Germinal center (tissue), 1 donor: ENCODE measurements at places on chromosomes 5 and 9.

GRCh38 chr5:36311956-36312355 is 10.3 kb upstream of the RANBP3L start:
- DNase-seq, result no peak

DNA sequence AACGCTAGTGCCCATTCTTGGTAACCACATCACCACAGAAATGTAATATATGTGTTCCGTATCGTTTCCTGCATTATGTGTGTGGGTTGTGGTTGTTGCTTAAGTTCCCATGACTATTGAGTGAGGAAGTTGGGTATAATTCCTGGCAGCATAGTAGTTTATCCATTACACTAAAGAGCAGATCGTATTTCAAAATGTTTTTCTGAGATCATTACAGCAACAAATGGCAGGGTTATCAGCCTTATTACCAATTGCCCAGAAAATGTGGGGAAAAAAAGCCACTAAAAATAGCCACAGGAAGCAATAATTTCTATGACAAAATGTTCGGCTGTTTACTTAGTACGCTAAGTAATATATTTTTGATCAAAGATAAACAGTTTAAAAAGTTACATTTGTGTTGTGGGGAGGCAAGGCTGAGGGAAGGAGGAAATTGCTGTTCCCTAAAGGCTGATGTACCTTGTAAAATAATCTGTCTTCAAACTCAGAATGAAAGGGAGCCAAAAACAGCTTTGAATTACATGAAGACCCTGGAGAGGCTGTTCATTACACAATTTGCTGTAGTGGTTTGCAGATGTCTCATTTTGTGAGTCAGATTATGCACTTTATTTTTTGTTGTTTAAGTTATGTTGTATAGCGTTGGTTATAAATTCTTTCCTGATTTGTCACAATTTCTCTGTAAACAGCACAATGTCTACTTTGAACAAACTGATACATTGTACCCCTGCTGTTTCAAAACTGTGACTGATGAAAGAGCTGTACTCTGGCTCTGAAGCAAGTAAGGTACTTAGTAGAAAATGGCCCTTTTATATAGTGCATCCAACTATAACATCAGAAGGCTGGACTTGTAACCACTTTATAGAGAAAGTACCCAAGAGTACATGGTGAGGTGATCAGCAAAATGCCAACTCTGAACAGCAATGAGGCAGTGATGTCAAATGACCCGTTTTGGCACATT is 1028.5 kb downstream of the NR2F1-AS1 start:
- no peak for DNase-seq

DNA sequence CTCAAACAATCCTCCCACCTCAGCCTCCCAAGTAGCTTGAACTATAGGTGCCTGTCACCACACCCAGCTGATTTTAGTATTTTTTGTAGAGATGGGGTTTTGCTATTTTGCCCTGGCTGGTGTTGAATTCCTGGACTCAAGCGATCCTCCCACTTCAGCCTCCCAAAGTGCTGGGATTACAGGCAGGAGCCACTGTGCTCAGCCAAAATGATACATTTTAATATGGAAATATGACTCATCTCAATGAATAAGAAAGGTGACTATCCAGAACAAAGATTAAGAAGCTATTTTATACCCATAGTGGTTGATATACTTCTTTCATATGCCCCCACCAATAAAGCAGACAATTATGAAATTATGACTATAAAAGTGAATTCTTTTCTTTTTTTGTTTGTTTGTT is 166.2 kb downstream of the NFIB start:
- DNase-seq, result no peak

DNA sequence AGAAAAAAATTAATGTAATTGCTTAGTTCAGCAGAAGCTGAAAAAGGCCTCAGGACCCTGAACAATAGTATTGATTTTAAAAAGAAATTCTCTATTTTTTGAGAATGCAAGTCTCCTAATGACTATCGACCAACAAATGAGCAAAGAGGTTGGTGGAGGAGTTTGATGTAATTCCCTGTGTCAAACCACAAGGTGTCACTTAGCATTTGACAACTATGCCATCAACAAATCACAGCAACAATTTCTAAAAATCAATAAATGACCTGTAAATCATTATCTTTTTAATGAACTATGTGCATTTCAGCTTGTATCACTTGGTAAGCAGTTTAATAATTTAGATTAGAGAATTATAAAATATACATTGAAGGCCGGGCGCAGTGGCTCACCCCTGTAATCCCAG is 133.7 kb downstream of the PRELID2 start:
- DNase-seq, result no peak

DNA sequence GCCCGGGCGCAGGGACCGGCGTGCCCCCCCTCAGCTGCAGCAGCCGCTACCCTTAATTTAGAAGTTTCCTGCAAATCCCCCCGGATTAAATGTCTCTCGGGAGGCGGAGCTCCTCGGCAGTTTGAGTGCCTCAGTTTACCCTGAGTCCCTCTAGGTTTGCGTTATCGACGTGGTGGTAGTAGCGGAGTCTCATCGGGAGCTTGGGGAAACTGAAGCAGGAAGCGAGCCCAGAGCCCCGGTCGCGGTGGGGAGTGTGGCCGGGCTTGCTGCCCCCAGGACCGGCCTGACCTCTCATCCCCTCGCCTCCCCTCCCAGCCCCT is 529 bp upstream of the TPM2 start:
- no peak for DNase-seq

GRCh38 chr5:142428036-142428772 is 103.4 kb upstream of the SPRY4 start:
- no peak for DNase-seq

DNA sequence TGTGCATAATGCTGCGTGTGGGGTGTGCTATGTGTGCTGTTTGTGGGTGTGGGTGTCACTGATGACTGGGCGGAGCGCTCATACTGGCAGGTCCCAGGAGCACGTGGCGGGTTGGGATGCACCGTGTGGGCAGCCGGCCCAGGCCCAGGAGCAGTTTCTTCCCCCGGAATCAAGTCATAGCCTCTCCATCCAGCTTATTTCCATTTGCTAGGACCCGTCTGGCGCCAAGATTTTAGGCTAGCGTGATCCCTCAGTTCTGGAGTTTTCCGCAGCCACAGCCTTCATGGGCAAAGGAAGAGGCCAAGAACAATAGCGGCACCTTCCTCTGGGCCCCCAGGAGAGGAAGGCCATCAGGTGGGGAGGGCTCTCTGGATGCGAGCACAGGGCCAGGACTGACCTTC is 43.3 kb upstream of the NEURL1B start:
- no peak for DNase-seq

GRCh38 chr9:129495620-129496472 is 125.1 kb downstream of the C9orf50 start:
- peak; percentile 74 for DNase-seq

DNA sequence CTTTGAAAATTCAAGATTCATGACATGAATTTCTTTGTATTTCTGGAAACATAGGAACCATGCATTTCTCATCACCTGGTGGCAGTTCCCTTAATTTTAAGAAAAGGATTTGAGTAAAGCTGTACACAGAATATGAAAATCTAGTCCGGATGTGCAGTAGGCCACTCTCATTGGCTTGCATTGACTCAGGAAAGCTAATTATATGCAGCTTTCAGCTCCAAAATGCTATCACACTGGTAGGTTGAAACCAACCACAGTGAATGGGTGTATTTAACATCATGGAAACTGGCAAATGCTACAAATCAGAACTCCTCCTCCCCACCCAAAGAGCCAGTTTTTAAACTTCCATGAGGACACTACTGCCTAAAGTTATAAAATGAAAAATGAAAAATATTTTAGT is 161.6 kb upstream of the FBXL17 start:
- no peak for DNase-seq

- DNase-seq, result peak; percentile 23
Observed at GRCh38 chr5:140251527-140251973, 51.4 kb downstream of the PFDN1 start.

- no peak for DNase-seq
Observed at GRCh38 chr5:6395102-6395445, 16.7 kb upstream of the MED10 start.

GRCh38 chr5:118405650-118406061 is 582.7 kb downstream of the DTWD2 start:
- DNase-seq, result no peak

DNA sequence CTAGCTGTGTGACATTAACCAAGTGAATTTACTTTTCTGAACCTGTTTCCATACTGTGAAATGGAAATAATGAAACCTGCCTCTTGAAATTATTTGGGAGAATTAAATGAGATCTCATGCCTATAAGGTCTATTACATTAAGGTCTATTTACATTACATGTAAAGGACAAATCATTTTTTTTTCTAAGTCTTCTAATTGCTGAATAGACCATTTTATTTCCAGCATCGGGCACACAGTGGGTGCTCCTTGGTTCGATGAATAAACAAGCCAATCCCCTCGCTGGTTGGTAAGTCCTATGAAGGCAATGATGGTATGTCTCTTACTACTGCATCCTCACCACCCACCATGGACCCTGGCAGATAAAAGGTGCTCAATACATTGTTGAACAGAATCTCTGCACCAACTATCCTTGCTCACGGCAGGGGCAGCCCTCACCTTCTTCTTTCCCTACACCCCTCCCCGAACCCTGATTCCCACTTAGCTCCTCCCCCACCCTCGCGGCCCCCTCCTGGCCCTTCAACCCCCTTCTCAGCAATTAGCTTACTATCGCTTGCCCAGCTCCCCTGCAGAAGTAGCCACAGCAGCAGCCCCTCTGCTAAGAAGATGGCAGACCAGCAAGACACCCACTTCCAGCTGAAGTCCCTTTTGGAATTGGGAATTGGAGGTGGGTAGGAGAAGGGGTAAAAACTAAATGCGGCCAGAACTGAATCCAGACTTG is 3.0 kb downstream of the PCDH1 start:
- DNase-seq, result no peak

DNA sequence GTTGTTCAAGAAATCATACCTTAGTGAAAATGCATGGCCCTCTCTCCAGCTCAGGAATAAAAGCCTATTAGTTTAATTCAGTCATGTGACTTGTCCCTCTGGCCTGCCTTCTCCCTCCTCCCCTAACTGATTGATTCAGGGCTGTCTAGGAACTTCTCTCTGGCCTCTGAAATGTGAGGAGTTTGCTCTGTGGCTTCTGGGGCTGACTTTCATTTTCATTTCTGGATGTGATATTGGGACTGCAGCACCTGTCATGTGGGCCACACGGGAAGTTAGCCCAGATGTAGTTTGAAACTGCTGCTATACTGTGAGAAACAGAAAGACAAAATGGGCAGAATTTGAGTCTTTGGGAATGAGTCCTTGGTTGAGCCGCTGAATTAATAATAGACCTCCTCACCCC is 44.8 kb downstream of the PARP8 start:
- DNase-seq, result peak; percentile 48

- no peak for DNase-seq
Observed at GRCh38 chr9:110103257-110103656, 104.7 kb downstream of the C9orf152 start.

GRCh38 chr5:31066655-31067328 is 126.7 kb upstream of the CDH6 start:
- no peak for DNase-seq

DNA sequence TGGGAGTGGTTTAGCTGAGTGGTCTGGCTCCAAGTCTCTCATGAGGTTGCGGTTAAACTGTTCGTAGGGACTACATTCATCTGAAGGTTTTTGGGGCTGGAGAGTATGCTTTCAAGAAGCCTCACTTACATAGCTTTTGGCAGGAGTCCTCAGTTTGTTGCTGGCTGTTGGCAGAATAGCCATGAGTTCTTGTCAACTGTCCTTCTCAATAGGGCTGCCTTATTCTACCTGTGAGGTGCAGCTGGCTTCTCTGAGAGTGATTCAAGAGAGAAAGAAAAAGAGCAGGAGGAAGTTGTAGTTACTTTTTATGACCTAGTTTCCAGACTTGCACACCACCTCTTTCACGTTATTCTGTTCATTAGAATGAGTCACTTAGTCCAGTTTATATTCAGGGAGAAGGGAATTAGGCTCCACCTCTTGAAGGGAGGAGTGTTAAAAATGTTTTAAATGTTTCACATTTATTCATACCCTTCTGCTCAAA is 33.2 kb downstream of the YTHDC2 start:
- DNase-seq, result no peak

DNA sequence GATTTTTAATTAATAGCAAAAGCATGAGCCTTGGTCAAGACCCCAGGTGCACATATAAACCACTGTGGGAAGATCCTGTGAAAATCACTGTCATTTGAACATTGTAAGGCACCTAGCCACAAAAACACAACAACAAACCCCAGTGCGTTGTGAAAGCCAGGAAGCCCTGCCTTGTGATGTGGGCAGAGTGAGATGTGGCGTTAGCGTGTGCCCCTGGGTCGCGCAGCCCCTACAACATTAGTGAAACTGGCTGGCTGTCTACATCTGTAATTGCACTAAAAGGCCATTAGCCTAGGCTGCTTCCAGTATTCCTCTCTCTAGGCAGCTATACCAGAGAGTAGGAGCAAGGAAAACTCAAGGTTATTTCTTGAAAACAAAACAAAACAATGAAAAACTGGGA is 21.1 kb upstream of the PDZD2 start:
- no peak for DNase-seq

DNA sequence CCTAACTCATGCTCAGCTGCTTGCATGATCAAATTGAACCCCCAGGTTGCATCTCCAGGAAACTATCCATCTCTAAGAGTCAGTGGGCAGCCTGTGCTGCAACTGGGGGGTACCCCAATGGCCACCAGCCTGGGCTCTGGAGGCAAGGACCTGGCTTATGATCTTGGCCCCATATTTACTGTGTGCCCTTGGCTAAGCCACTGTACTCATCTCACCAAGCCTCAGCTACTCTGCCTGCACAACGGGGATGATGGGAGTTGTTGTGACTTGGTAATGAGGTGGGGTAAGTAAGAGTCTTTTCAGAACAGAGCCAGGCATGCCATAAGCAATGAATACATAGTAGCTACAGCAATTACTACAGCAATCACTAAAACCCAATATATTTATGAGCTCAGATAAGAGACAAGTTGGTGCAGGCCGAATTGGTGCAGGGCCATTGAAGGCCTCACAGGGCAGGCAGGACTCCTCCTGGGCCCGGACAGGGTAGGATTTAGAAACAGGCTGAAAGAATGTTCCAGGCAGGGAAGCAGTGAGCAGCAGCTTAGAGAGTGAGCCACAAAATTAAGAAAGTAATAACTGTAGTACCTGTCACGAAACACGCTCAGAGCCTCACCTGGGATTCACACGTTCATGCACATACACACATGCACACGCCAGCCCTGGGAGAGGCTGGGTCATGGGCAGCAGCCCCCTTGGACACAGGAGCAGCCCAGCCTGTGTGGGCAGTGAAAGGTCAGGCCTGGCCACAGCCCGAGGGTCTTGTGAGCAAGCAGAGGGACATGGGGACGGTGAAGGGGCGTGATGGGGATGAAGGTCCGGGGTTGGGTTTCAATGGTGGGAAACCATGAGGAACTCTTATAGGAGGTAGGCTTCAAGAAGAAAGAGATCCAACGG is 74.1 kb downstream of the PAX5 start:
- DNase-seq, result no peak

- DNase-seq, result no peak
Observed at GRCh38 chr5:18240971-18241370, 606.7 kb downstream of the TAF11L14 start.

GRCh38 chr5:10702911-10703491 is 58.0 kb downstream of the DAP start:
- DNase-seq, result peak; percentile 20
